ENCODE measurements at places on chromosomes 11 and 22.

- DNase-seq = no peak
Observed at GRCh38 chr22:25563761-25564319, 635 bp upstream of the GRK3 start.

DNA sequence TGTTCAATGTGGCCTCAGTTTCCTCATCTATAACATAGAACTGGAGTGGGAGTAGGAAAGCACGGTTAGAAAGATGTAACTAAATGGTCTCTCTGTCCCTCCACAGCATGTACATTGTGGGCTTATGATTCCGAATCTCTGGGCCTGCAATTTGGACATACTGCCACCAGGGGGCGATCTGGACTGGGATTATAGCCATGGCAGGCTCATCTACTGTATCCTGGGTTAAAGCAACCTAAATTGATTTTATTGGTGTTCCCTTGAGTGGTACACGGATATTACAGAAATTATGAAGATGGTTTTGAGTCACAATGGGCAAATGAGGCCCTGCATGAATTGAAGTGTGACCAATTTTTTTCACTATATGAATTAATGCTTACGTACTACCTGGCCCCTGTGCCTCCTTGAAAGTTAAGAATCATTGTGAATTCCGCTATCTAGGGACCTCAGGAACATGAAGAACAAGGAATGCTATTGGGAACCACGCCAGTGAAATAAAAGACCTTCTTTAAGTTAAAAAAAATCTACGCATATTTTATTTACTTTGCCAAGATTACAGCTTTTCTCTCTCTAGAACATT, 32.9 kb downstream of the TST start:
- DNase-seq = no peak

DNA sequence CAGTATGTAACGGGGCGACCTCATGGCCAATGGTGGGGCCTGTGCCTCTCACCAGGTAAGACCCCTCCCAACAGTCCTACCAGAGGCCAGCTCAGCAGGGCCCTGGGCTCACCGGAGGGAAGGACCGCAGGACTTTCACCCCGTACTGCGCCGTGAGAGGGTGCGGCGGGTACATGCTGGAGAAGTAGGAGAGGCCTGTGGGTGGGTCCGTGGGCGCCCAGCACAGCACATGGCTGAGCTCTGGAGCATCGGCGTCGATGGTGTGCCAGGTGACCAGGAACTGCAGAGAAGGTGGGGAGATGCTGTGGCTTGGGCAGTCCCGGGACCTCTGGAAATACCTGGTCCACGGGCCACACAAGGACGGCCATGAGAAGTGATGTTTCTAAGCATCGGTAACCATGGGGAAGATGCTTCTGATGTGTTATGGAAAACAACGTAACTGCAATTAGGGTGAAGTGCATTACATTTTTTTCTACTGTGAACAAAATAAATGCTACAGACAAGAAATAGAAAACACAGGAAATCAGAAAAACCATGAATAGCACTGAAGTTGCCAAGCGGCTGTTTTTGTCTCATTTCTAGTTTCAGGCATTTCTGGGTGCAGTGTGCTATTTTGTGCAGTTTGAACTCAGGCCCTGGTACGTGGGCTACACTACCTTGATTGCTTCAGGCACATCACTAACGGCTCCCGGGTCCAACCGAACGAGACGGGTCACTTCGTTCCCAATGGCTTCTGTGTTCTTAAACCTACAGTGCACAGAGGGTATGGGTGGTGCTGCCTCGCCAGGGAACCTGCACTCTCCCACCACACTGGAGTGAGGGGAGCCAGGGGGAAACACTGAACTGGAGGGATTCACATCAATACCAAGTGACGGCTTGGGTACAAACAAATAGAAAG, 46.5 kb upstream of the SERPIND1 start:
- DNase-seq = no peak

- no peak for DNase-seq
Observed at GRCh38 chr11:47863898-47864430, 15.8 kb upstream of the NUP160 start.

GRCh38 chr11:107695446-107695845, 16.4 kb downstream of the SLN start:
- DNase-seq = peak; percentile 75

GRCh38 chr11:103532133-103532788, 423.0 kb downstream of the DYNC2H1 start:
- peak; percentile 89 for DNase-seq

GRCh38 chr11:77090373-77091111, 12.1 kb upstream of the OMP start:
- no peak for DNase-seq

GRCh38 chr22:44365832-44366231, 53.1 kb upstream of the SHISAL1 start:
- DNase-seq = no peak

DNA sequence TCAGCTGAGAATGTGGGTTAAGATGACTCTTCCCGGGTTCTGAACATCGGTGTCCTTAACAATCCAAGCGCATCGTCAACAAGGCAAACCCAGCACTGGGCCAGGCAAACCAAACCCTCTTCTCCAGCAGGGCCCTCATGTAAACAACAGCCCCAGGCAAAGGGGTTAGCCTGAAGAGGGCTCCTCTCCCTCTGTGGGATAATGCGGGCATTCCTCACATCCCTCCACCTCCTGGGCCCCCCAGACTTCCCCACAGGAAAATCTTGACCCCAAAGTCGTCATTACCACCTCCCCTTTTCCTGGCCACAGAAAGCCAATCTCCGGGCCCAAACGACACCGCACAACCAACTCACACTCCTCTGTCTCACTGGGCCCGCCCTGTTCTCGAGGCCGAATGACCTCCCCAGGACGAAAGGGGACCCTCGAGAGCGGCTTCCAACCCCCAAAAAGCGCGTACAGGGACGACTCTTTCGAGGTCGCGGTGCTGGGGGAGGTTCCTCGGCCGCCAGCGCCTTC, 566 bp downstream of the DDB1 start:
- DNase-seq = peak; percentile 58

GRCh38 chr22:30643055-30643875, 7.7 kb downstream of the SLC35E4 start:
- no peak for DNase-seq

DNA sequence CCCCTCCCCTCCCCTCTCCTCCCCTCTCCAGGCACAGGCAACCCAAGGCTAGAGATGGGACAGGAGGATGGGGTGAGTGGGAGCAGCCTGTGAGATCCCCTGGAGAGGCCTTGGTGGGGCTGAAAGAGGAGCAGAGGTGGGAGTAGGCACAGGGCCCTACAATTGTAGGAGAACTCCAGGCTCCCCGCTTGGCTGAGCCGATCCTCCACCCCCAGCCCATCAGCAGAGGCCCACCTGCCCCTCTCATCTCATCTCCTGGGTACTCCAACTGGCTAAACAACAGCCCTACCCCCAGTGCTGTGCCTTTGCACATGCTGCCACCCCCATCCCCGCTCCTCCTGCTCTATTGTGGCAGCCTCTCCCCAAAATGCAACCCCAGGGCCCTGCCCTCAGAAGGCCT, 52.0 kb upstream of the A4GALT start:
- no peak for DNase-seq

DNA sequence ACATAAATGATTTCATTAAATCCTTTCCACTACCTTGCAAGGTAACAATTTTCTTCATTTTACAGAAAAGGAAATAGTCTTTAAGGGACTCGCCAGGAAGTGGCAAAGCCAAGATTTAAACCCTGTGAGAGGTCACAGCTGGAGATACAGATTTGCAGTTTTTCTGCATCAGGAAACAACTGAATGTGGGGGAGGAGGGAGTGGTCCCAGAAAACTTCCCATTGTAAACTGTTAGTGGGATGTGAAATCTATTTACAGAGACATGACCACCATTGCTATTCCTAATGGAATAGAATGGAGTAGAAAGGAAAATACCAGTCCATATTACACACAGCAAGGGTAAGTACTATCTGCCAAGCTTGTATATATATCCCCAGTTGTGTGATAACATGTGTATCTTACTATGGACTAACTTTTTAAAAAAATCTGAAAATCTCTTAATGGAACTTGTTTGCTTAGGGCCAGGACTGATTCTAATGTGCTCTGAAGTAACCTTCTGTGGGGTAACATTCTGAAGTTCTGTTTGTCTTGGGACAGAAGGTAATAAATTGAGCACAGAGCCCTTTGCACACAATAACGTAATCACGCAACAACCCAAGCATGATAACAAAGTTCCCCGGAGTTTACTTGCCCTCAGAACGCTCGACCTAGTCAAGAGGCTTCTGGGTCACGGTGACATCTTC, 10.9 kb upstream of the TSKU start:
- DNase-seq = no peak

DNA sequence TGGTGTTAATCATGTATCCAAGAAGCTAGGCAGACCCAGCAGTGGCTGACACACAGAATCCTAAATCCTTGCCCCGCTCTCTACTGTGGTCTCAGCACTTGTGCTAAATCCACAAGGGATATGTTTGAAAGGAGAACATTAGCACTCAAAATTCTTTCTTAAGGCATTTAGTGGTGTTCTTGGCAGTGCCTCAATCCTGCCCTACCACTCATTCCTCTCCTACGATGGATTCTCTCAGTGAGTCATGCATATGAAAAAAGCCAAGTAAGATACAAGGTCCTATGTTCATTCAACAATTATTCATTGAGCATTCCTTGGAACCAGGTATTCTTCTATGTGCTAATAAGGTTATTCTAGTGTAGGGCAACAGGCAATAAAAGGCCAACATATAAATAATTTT, 31.2 kb downstream of the RRP8 start:
- peak; percentile 87 for DNase-seq

GRCh38 chr11:117497206-117497951, 169.7 kb downstream of the CEP164 start:
- no peak for DNase-seq

GRCh38 chr11:114359342-114359741, 41.0 kb downstream of the C11orf71 start:
- DNase-seq = peak; percentile 49

GRCh38 chr11:66889960-66890359, 33.1 kb downstream of the LRFN4 start:
- no peak for DNase-seq

DNA sequence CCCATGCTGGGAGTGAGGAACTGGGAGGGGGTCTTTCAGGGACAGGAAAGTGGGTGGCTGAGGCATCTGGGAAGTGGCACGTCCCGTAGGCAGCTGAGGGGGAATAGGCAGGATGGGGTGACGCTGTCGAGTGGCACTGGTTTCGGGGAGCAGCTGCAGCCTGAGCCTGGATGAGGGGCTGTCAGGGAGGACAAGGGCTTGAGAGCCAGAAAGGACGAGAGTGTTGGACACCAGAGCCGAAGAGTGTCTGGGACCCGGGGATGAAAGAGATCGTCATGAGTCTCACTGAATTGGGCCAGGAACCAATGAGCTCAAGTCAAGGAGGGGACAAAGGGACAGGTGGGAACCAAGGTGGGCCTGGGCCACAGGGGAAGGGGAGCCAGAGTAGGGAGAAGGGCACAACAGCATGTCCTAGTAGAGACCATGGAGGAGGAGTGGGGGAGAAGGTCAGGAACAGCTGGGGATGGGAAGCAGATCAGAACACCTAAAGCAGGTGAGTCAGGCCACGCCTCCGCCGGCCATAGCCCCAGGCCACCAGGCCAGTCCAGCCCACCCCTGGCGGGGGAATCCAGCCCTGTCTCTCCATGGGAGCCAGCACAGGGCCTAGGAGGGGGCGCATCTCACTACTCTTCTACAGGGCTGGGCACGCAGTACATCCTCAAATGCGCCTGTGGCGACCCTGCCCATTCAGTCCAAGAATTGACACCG, 4.2 kb downstream of the RAB3IL1 start:
- no peak for DNase-seq

GRCh38 chr22:44616882-44617655, 84.9 kb upstream of the PRR5 start:
- DNase-seq = no peak
